LNCaP clone FGC (cell line): ENCODE measurements at places on chromosomes 6 and 20.

- no peak for DNase-seq
Measured at GRCh38 chr6:134082191-134082590, 29.8 kb upstream of the SLC2A12 start.

- DNase-seq = no peak
Measured at GRCh38 chr6:72461144-72461543, 160.7 kb upstream of the KCNQ5 start.

DNA sequence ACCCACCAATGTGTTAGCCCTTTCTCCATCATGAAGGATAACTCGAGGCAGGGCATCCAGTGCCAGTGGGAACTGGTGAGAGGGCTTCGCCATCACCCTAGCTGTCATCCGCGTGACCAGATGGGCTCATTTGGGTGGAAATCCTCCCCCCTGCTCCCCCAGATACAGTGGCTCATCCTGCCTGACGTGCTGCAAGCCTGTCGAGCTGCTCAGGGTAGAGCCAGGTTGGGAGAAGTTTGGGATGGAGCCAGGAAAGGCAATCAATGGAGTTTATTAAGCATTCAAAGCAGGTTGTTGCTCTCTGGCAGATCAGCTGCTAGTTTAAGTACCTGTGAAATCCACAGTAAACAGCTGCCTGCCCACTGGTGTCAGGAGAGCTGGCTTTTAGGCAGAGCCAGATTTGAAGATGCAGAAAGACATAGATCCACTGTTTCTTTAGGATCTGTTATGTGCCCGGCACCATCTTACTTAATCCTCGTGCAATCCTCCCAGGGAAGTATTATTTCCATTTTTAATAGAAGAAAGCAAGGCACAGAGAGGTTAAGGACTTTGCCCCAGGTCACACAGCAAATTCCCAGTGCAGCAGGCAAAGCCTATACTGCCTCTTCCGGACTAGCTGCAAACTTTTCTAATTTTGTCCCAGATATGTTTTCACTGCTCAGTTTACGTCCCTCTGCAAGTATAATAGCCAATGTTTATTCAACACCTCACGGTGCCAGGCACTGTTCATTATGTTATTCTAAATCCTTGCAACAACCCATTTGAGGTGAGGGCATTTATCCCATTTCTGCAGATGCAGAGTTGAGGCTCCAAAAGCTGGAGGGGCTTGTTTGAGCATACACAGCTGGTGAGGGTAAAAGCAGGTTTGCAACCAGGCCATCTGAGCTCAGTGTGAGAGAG is 54.1 kb upstream of the KCNG1 start:
- DNase-seq = no peak

- no peak for DNase-seq
Measured at GRCh38 chr6:155623450-155624178, 168.0 kb upstream of the NOX3 start.

GRCh38 chr6:44064948-44065272 is 62.3 kb downstream of the MRPL14 start:
- DNase-seq = no peak

GRCh38 chr6:72748759-72749158 is 126.9 kb downstream of the KCNQ5 start:
- no peak for DNase-seq

GRCh38 chr6:144528743-144529425 is 243.7 kb downstream of the UTRN start:
- DNase-seq = no peak

DNA sequence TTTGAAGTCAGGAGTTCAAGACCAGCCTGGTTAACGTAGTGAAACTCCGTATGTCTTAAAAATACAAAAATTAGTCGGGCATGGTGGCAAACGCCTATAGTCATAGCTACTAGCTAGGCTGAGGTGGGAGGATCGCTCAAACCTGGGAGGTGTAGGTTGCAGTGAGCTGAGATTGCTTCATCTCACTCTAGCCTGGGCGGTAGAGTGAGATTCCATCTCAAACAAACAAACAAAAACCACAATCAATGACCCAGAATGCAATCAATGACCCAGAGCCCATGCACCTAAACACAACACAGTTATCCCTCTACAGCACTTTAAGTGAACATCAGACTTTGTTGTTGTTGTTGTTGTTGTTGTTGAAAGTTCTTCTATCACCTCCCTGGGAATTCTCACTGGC is 77.9 kb downstream of the MYB start:
- no peak for DNase-seq

GRCh38 chr6:132812756-132813172 is 1.6 kb upstream of the RPS12 start:
- no peak for DNase-seq

DNA sequence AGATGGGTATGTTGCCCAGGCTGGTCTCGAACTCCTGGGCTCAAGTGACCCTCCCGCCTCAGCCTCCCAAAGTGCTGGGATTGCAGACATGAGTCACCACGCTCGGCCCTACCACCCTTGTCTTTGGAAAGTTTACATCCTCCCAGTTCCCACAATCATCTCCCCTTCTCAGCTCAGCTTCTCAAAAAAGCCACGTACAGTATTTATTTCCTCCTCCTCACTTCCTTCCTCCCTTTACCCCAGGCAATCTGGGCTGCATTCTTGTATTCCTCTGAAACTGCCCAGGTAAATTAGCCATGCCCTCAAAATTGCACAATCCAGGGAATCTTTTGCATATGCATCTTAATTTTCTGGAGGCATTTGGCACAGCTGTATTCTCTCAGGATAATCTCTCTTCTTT is 7.4 kb upstream of the SLC23A2 start:
- no peak for DNase-seq

DNA sequence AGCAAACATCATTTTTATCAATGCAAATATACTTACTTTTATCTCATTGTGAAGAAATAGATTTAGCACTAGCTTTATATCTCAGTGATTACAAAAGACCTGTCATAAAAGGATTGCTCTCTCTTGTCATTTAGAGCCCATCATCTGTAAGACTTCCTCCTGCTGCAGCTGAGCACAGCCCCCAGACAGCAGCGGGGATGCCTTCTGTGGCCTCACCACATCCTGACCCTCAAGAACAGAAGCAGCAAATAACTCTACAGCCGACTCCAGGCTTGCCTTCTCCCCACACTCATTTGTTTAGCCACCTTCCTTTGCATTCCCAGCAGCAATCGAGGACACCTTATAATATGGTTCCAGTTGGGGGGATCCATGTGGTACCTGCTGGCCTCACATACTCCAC is 127.0 kb upstream of the EDN1 start:
- no peak for DNase-seq

- no peak for DNase-seq
Measured at GRCh38 chr6:20202699-20203302, 9.5 kb downstream of the MBOAT1 start.

DNA sequence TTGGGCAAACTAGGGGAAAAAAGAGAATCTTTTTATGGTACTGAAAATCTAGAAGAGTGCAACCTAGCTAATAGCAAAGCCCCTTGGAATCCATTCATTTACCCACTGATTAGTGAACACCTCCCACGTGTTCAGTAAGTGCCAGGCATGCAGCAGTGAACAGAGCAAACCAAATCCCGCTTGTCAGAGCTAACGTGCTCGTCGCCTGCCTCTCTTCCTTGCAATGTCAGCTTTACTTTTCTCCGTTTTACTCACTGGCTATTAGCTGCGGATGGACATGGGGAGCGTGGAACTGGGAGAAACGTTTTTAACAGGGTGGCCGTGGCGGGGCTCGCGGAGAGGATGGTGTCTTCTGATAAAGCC is 120.4 kb downstream of the SYNDIG1 start:
- DNase-seq = no peak

- DNase-seq = no peak
Measured at GRCh38 chr6:34391473-34391785, 1.0 kb downstream of the NUDT3 start.

DNA sequence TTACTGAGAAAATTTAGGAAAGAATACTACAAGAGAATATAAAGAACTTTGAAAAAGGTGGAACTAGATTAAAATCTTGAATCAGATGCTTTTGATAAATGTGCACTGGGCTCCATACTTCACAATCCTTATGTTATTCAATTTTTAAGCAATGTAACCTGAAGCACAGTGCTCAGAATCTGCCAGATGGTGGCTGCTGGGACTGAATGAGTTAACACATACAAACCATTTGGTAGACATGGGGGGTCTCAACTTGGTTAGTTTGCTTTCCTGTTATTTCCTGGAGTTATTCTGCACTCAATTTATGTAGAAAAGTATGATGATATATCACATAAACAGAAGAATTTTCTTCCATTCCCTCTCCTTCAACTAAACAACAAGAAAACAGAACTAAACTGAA is 326.5 kb downstream of the RNGTT start:
- DNase-seq = no peak

DNA sequence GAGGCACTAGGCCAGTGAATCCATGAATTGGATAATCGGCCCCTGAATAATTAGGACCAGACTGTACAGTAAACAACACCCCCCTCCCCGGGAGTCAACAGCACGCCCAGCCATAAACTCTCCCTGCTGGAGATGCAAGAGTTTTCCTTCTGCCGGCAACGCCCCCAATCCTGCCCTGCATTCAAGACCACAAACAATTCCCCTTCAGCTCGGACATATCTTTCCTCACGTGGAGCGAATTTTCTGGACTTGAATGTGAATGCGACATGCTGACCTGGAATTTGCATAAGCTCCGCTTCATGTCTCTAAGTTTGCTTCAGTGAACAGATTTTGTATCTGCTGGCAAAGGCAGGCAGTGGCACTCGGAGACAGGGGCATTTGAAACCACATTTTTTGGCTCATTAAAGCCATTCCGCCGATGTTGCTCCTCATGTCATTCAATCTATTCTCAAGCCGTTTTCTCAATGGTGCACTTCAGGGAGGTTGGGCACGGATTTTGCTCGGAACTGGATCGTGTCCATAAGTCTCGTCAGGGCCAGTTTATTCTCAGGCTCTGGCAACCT is 38.0 kb upstream of the GMPR start:
- DNase-seq = no peak

GRCh38 chr20:8933381-8933807 is 135.5 kb upstream of the PLCB4 start:
- DNase-seq = no peak

GRCh38 chr6:7974565-7974937 is 64.0 kb upstream of the TXNDC5 start:
- DNase-seq = no peak

DNA sequence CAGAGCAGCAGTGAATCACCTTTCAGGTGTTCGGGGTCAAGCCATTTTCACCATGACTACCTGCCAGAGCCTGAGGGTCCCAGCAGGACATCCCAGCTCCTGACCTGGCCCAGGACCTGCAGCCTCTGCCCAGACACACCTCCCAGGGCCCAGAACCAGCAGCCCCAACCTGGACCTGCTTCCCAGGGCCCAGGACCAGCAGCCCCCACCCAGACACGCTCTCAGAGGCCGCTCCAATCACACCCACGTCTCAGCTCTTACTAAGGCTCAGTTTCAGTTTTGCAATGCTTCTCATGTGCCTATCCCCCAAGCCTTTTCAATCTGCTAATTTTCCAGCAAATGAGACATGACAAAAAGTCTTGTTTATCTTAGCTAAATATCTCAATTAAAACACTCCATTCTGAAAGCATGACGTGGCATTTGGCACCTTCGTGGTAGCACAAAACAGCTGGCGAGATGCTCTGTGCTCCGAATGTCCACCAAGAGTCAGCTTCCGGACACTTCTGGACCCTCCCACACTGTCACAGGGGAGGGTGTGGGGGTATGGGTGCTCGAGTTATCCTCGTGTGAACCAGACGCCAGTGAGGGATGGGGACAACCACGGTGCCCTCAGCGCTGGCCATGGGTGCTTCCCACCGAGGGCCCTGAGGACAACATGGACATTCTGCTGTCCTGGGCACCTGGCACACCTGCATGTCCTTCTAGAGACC is 253.2 kb downstream of the DLL1 start:
- DNase-seq = no peak

DNA sequence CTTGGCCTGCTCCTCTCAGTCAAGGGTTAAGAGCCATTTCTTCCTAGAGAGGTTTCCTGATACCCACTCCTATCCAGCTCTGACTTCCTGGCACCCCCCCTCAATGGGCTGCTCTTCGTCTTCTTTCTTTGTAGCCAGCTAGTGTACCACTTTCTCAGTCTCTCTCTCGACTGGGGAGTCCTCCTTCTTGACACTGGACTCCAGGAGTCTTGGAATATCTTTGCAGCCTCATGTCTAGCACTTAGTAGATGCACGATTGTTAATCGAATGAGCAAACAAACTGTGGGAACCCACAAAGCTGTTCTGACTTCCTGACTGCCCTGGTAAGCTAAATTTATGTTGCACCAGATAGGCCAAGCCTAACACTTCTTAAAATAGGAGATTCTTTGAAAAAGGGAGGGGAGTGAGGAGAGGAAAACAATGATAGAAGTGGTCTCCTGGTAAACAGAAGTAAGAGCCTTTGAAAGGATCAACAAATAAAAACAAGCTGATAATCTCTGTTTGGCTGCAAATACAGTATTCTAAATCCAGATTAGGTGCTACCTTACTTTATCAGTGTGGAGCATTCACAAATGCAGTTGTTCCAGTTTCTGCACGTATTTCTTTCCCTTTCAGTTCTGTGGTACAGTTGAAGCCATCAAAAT is 160.1 kb upstream of the CITED2 start:
- no peak for DNase-seq

- no peak for DNase-seq
Measured at GRCh38 chr6:165059032-165059431, 250.4 kb downstream of the C6orf118 start.

DNA sequence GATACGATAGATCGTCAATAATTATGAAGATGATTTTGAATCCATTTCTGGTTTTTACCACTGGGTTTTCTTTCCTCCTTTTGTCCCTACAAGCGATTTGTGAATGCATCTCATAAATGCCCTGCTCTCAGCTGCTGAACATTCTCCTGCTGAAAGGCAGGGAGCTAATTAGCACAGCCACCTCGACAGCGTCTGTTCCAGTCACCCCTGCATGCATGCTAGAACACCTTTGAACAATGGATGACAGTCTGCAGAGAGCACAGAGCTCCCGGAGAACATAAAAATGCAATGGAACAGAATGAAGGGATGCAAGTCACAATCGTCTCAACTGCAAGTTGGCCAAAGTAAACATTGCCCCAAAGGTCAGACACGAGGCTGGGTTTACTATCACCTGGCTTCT is 105.8 kb downstream of the SLC35B3 start:
- DNase-seq = no peak

- DNase-seq = no peak
Measured at GRCh38 chr6:85892346-85892745, 249.7 kb upstream of the SYNCRIP start.
